ENCODE measurements at places on chromosomes 2 and 18.

DNA sequence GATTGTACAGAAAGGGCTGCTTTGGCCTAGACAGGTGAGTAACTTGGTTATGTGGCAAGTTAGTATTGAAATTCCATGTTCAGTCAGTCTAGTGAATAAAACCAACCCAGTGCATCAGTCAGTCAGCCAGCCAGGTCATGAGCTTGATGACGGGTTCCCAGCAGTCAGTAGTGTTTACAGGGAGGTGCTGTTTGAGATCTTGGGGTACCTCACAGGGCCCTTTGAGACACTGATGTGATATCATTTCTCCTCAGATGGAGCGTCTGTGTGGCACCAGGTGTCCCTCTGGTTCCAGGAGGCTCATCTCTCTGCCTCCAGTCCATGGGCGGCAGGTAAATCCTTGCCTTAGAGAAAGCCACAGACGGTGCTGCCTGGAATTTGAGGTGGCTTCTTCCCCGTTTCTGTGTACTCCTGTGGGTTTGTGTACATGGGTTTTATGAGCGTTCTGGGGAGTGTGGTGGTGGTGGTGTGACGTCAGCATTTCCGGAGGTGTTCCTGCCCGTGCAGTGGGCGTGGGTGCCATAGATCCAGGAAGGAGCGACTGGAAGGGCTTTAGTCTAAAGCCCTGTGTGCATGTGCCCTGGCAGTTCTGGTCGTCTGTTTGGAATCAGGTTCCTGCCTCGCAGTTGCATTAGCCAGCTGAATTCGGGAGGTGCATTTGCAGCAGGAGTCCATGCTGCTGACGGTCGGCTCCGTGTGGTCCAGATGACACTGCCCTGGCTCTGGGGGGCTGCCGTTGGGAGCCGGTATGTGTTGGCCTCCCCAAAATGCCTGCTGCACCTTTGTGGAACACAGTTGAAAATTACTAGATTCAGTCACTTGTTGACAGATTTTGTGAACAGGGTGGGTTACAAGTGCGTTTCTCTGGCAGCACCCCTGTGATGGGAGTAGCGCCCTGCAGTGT is 2.1 kb downstream of the CTDP1 start:
- no peak for DNase-seq

DNA sequence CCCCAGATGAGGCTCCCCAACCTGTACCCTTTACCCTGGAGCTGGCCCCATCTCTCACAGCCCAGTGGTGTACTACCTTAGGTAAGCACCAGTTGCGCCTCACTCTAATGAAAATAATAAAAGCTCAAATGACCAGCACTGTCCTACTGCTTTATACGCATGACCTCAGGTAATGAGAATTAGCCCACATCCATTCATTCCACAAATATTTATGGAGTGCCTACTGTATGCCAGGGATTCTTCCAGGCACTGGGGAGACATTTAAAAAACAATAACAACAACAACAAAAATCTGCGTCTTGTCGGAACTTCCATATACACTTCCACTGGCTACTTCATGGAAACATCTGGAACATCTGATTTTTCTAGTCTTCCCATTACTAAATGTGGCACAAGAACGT is 20.8 kb downstream of the HPCAL1 start:
- DNase-seq: no peak

GRCh38 chr2:112159454-112159921 is 21.3 kb downstream of the FBLN7 start:
- DNase-seq: no peak

DNA sequence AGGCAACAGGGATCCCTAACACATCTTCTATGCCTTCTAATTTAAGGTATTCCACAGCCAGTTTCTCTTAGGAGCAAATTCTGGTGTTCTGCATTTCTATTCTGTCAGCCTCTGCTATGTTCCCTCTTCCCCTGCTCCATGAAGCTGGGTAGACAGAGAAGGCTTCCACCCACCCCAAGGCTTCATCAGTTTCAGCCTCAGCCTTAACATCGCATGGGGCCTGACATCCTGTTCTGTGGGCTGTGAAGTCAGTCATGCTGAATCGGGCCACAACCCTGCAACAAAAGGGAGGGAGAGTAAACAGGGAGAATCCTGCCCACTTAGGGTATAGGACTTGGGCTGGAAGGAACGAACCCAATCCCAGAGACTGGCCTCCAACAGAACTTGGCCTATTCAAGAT is 70.6 kb upstream of the PPM1B start:
- DNase-seq: no peak

GRCh38 chr2:29749843-29750242 is 171.5 kb downstream of the ALK start:
- no peak for DNase-seq

DNA sequence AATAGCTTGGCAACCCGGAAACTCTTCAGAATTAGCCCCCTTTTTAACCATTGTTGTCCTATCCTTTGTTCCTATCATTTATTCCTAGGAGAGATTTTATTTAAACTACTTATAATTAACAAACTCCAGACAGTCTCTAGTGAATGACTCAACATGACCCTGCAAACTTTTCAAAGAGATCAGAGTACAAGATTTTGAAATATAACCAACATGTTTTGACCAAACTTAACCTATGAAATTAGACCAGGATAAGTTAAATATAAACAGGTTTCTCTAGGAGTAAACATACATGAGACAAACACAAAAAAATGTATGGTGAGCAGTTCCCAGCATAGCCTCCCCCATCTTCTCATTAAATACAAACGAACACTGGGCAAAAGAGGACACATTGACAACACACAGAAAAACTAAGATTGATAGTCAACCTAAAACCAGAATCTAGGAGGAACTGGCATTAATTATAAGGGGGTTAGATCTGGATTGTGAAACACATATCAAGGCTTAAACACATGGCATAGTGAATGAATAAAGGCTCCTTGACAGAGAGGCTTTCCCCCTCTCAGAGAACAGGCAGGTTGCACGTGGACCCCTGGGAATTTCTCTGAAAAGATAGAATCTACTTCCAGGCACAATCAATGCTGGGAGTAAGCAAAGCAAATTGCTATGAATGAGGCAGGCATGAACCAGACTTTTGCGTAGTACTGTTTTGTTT is 284.1 kb downstream of the IRS1 start:
- DNase-seq: no peak

GRCh38 chr18:24341361-24341760 is 56.3 kb downstream of the OSBPL1A start:
- no peak for DNase-seq

- DNase-seq: no peak
Measured at GRCh38 chr2:155770516-155770915, 562.0 kb downstream of the NR4A2 start.

DNA sequence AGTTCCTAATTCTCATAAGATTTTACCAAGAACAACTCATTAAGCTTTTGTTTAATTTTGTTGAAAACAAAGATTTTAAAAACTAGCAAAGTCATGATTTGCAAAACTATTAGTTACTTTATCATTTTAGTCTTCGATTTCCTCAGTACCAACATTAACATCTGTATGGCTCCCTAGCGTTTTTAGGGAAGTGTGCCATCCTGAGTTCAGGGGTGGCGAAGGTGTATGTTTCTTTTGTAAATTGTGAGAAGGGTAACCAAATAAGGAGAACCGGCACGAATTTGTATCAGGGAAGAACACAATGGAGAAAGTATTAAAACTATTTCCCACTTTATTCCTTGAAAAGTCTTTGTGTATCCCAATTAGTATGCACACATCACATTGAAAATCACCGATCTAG is 419.9 kb downstream of the DSC3 start:
- DNase-seq: no peak

DNA sequence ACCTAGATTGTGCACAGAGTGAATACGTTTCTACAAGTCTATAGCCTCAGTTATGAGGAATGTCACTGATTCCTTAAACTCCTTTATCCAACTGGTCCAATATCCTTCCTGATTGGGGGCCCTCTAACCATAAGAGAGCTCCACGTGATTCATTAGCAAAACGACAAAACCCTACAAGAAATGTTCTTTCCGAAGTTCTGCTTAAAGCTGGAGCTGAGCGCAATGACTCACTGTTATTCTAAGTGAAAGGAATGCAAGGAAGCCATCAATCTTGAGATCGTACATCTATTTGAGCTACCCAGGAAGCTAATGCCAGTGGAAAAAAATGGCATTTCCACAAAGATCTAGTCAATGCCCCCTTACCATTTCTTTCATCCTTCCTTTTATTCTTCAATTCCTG is 354.9 kb upstream of the CDH20 start:
- DNase-seq: peak; percentile 47

- no peak for DNase-seq
Measured at GRCh38 chr2:200102971-200103370, 147.6 kb downstream of the MAIP1 start.

DNA sequence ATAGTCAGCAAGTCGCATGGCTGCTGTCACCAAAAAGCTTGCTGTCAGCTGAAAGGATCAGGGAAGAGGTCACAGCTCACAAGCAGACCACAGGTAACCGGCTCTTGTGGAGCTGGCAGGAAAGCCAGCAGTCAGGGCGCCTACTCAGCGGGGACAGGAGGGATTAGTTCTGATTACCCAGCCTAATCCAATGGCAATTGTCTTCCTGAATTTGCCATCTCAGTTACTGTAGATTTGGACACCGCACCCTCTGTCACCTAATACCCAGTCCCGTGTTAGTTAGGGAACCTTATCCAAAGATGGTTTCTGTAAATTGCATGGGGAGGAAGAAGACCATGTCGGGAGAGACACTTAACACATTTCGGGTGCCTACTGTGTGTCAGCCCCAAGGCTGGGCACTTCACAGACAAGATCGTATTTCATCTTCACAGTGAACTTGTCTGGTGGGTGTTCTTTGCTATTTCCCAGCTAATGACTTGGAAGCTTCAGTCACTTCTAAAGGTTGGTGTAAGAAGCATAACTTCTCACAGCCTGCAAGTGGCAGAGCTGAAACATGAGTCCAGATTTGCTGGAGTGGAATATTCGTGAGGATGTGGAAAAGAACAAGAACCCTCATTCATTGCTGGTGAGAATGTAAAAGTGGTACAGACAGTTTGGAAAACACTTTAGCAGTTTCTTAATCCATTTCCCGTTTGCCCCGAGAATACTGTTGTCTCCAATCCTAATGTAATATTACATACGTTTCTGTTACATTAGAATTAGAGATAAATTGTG is 9.9 kb downstream of the ALPK2 start:
- DNase-seq: no peak

DNA sequence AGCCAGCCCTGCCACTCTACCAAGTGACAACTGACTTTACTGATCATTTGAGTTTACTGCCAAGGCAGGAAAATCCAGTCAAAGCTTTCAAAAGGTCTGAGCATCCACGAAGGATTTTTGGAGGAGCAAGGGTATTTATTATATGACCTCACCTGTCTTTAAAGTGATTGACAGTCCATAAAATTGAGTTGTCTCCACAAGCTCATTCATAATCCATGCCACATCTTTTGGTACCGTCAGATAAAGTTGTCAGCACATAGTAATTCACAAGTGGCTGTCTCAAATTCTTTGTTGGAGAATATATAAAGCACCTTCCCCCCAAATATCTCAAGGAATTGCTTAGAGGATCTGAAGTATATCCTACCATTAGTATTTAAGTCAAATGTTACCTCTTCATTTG is 240.5 kb downstream of the METTL4 start:
- no peak for DNase-seq

DNA sequence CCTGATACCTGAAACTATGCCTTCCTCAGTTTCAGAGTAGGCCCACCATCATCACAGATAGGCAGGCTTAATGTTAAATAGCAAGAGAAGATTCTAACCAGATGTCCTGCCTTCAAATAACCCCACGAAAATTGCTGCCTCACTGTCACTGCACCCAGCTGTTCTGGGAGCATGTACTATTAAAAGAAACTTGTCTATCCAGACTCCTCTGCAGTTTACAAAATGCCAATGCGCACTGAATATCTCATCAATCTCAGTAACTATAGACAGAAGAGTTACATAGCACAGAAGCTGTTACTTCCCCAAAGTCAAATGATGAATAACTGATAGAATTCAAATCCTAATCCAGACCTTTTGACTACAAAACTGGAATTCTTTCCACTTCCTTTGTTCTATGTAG is 43.9 kb downstream of the WDR75 start:
- DNase-seq: no peak

DNA sequence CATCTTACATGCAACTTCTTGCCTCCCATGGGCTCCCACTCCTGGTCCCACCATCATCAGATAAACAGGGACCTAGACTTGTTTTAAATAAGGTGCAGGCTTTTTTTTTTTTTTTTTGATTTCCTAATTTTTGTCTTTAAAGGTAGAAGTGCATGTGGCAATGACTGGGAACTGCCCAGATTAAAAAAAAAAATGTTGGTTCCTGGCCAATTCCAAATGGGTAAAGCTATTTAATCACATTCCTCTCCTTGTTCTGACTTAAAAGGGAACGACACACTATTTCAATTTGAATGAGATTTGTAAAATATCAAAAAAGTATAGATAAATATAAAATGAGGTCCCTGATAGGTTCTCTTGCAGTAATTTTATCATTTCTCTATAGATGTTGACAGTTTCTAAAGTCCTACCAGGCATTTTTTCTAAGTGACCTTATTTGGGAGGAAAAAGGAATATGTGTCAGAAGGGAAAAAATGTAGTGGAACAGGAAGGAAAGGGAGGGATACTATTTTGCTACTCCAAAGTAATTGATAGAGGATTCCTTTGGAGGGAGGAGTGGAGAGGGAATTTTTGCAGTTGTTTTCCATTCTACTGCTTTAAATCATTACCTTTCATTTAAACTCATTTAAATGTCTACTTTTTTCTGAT is 43.3 kb downstream of the DDX1 start:
- DNase-seq: no peak

GRCh38 chr2:176613323-176613987 is 344.2 kb downstream of the MTX2 start:
- peak; percentile 91 for DNase-seq

DNA sequence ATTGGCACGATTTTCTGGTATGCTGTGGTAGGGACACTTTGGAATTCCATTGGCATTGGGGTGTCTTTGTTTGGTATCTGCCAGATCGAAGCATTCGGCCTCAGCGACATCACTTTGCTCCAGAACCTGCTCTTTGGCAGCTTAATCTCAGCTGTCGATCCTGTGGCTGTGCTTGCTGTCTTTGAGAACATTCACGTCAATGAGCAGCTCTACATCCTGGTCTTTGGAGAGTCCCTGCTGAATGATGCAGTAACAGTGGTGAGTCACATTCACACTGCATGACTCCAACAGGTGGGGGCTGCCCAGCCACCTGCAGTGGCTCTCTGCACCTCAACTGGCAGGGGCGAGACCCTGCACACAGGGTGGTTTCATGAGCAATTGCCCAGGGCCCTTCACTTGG is 38.4 kb downstream of the SLC9A2 start:
- no peak for DNase-seq

DNA sequence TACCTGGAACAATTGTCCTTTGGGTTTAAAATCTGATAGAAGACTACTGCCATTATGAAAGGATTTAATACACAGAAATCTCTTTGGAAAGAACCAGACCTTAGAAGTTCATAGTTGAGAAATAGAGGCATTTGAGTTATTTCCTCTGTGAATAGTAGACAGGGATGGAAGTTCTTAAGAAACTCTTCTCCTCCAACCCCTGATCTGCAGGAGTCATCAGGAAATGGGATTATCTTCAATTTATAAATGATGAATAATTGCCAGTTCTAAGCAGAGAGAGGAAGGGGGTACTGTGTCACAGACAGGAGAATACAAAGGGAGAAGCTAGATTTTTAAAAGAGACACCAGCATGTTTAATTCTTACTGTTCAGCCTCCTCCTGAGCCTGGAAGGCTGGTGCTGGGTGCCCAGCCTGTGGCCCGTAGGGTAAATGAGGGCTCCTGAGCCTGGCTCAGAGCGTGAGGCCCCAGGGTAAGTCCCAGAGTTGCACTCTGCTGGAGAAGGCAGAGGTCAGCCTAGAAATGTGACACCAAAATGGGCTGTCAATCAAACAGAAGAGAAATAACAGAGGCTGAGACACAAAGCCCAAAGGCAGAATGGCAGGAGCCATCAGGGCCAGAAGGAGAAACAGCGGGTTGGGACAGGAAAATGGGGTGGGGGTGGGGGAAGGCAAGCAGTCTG is 58.2 kb upstream of the PKDCC start:
- DNase-seq: no peak

All from fibroblast of skin of left biceps (primary cell).